Activated T-helper 17 cell treated with anti-CD3 and anti-CD28 coated beads, Interleukin-2, amount 50 U/mL, for 72 hours (primary cell): ENCODE measurements at places on chromosomes 12 and 14. TPM values are rescaled to one million over a fixed set of nuclear protein-coding genes. Genes with fewer than 3 reads are reported as not detected.

The EPYC gene
- not detected for total RNA-seq

The MEG3 gene
- not detected for total RNA-seq

The BCAT1 gene
- 68.8 TPM for total RNA-seq

The MYH6 gene
- total RNA-seq: 0.71 TPM

The JPH4 gene
- total RNA-seq: not detected

The A2M gene
- total RNA-seq: 0.28 TPM
